ENCODE measurements at places on chromosomes 13 and 19. TPM values are rescaled to one million over a fixed set of nuclear protein-coding genes. Genes with fewer than 3 reads are reported as not detected.

The ZNF254 gene
- polyA plus RNA-seq, result 5.4 TPM

The IL4I1 gene
- 0.25 TPM for polyA plus RNA-seq

The ZNF835 gene
- 6.8 TPM for polyA plus RNA-seq

The CHAF1A gene
- polyA plus RNA-seq, result 1.7 TPM

The CIC gene
- 1.3 TPM for polyA plus RNA-seq
